ENCODE measurements at places on chromosomes 12 and 14.

DNA sequence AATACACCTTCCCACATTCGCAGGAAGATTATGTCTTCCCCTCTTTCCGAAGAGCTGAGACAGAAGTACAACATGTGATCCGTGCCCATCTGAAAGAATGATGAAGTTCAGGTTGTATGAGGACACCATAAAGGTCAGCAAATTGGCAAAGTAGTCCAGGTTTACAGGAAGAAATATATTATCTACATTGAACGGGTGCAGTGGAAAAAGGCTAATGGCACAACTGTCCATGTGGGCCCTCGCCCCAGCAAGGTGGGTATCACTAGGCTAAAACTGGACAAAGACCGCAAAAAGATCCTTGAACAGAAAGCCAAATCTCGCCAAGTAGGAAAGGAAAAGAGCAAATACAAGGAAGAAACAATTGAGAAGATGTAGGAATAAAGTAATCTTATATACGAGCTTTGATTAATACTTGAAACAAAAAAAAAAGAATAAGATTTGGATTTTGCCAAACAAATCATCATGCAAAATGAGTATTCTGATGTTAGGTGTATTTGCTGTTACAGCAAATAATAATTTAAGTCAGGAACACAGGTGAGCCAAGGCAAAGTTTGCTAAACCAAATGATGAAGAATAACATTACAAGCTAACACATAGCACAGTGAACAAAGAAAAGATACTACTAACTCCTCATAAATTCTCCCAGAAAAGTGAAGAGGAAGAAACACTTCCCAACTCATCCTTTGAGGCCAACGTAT lies 30.6 kb downstream of the FAM186A start:
- no peak for DNase-seq

DNA sequence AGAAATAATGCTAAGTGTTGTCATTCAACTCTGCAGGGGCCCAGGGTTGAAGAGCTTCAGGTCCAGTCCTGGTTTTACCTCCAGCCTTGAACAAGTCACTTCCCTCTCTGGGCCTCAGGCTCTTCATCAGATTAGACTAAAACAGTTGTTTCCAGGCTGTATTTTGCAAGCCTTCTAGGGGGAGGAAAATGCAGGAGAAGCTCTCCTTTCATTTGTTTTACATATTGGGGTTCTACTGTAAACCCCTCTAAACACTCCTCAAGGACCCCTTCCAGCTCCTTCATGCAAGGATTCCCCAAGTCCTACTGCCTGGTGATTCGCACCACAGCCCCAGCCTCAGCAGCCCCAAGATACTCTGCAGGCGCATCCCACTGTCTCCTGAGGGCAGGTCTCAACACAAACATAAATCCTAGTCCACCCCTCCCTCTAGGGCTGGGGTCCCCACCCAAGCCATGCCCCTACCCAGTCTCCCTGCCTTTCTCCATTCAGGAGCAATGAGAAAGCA lies 2.7 kb downstream of the SDR9C7 start:
- DNase-seq, result peak; percentile 70

DNA sequence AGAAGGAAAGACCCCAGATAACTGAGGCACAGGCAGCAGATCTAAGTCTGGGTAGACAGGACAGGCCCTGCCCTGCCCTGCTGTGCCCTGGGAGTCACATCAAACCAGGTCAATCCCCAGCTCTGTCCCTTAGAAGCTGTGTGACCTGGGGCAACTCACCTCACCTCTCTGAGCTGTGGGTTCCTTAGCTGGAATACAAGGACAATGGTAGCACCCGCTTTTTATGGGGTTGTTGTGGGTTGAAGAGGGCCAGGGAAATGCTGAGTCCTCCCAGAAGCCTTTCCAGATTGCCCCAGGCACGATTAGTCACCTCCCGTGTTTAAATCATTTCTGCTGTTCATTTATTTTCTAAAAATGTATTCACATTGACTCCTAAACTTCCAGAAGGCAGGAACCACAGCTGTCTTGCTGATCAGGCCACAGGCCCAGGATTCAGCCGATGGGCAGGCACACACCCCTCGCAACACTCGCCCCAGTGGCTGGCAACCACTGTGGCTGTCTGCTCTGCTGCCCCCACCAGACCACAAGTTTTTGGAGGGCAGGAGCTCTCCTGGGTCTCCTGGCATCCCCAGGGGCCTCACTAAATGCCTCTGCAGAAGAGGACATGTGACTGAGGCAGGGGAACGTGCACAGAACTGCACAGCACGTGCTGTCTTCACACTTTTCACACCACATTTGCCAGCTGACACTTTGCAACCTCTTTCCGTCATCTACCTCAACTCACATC lies 3.0 kb downstream of the SELPLG start:
- peak; percentile 43 for DNase-seq

- peak; percentile 48 for DNase-seq
Measured at GRCh38 chr12:100141998-100142850, 450 bp downstream of the BLTP3B start.

GRCh38 chr12:76871742-76872141 lies 7.1 kb downstream of the CSRP2 start:
- DNase-seq, result no peak

DNA sequence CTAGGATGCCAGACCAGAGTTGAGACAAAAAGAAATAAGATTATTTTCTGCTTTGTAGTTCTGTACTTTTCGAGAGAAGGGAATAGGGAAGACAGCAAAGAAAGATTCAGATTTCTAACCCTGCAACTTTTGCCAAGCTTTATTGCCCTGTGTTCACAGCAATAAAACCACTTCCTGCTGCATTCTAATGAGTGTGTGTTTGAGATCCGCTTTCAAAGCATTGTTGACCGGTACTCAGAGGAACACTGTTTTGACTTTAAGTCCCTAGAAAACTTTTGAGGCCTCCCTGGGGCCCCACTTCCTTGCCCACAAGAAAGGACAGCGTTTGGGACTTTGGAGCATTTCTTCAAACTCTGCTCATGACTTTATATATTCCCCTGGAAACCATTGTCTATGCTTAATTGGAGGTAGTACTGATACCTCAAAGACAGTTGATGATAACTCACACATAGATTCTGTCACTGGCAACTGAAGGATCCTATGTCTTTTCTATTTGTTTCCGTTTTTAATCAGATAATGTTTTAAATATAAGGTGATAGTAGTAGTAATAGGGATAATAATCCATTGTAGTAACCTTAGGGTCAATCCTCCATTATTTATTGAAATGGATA lies 1.3 kb downstream of the RNASE6 start:
- peak; percentile 39 for DNase-seq

GRCh38 chr12:93025145-93026103 lies 96.3 kb upstream of the EEA1 start:
- peak; percentile 52 for DNase-seq

DNA sequence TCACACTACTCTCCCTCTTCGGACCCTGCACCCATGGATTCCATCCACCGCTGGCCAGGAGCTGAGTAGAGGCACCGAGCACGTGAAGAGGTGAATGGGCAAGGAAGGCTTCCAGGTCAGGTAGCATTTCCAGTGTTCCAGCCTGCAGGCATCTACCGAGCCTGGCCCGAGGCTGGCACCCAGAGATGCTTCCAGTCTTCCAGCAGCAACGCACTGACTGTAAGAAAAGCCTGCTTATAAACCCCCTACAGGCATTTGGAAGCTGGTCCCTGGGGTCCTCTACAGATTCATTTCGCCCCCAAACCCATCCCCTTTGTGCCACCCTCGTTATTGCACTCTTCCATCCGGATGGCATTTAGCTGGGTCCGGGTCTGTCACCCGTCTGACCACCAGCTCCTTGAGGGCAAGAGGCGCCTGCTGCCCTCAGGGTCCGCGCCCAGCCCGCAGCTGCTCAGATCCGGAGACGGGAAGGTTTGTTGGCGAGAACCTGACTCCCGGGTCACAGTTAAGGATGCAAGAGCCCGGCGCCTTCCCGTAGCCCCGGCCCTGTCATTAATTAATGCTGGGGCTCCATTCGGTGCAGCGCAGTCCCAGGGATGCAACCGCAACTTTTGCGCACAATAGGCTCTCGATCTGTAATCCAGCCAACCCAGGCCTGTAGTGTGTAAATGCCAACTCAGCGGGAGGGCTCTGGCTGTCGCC lies 614 bp upstream of the MARK3 start:
- DNase-seq, result no peak

DNA sequence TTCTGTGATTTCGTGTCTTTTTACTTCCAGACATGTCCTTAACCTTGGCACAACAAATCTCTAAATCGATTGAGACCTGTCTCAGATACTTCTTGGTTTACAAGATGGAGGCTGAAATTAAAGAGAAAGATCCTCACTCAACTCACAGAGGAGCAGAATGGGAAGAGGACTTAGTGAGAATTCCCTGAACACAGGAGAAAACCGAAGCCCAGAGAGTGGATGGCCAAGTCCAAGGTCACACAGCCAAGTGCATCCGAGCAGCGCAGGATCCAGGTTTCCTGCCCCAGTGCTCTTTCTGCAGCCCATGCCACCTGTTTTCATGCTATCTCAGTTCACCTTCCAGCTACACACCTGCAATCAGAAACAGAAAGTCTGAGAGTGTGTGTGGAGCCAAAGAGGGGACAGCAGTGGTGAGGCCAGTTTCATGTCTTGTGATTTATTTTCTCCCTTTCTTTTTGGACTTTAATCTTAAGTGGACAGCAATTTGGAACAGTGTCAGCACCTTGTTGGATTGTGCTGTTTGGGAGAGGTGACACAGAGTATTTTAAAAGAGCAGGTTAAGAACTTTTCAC lies 22.9 kb upstream of the TCL1B start:
- DNase-seq, result no peak

DNA sequence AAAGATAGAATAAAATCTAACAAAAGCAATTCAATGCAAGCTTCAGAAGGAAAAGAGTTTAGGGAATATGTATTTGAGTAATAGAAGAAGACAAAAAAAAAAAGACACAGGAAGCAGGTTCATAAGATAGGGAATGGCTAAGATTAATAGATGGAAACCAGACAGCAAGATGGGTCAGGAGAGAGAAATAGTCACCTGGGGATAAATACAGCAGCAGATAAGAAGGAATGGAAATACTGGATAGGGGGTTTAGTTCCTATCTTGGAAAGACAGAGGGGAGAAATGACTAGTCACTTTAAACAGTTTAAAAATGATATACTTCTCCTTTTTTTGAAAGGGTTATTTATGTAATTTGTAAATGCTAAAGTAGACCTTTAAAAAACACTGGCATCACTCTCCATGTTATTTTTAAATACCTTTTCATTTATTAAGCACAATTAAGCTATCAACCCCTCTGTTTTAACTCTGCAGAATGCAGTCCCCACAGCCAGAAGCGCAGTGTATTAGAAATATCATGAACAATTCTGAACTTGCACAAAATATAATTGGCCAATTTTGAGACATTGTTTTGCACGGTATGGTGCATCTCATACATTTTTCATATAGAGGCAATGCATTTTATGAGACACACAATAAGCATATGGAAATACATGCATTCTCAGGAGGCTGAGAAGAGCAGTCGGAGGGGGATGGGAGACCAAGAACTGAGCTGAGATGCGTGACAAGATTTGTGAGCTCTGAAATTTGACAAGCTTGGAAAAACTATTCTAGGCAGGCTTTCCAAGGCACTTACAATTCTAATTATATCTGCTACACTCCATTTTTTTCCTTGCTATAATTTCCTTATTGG lies 303.4 kb upstream of the PRICKLE1 start:
- no peak for DNase-seq

DNA sequence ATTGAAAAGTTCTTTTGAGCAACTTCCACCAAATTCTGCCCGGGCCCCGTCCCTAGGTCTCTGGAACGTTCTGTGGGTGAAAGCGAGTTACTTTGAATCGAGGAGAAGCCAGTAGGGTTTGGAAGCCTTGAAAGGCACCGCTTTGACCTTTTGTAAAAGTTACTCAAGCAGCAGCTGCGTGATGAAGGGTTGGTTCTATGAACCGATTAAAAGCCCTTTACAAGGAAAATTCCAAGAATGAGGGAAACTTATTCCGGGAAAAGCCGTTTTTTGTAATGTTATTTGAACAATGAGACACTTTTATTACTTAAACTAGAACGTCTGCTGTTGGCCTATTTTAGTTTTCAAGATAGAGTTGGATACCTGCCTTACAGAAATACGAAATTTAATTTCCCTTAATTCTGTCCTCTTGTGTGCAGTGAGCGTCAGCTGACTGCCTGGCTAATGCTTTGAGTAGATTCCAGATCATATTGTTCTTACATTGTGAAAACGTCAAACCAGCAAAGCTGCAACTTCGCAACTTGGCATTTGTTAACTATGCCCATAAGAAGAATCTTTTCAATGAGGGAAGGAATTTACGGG lies 906 bp downstream of the LARP4 start:
- peak; percentile 63 for DNase-seq

GRCh38 chr12:115155665-115156645 lies 472.0 kb upstream of the TBX3 start:
- no peak for DNase-seq

DNA sequence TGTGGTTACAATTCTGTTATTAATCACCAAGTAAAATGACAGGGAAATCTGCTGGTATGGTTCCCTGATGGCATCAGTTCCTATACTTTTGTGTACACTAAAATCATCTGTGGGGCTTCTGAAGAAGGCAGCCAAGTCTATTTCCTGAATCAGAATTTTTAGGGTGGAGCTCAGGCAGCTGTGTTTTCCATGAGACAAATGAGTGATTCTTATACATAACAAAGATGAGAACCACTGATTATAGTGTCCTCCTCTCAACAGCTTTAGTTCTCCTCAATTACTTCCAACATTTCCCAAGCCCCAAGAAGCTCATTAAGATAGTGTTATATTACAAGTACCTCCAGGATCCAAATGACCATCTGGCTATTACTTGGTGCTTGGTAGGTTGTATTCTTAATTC lies 64.5 kb upstream of the USP44 start:
- DNase-seq, result no peak

DNA sequence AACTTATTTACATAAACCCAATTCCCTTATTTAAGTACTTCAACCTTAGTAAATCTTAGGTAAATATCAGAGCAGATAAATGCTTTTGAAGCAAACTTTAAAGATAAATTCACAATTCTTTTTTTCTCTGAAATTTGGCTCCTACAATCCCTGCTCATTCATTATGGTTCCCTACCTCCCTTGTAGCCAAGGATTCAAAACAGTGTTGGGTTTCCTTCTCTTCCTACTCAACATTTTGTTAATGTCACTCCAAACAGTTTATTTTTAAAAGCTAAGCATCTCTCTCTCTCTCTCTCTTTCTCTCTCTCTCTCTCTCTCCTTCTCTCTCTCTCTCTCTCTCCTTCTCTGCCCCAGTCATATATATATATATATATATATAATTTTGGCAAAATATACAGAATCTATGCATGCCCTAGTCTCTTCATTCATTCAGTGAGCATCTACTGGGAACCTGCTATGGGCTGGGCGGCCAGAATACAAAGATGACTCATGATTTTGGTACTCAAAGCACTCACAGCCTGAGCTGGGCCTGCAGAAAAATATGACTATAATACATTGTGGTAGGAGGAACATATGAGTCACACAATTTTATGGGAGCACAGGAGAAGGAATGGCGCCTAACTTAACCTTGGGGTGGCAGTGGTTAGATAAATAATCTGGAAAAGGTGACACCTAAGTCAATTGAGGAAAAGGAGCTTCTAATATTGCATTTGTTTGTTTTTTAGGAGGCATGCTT lies 123.7 kb upstream of the DHRS4 start:
- peak; percentile 20 for DNase-seq

Measured in inflammatory macrophage treated with lipopolysaccharide for 4 hours (primary cell).